ENCODE measurements at places on chromosomes 5 and 9. TPM values are rescaled to one million over a fixed set of nuclear protein-coding genes. Genes with fewer than 3 reads are reported as not detected.

Gene ARSI
- not detected for total RNA-seq

DNA sequence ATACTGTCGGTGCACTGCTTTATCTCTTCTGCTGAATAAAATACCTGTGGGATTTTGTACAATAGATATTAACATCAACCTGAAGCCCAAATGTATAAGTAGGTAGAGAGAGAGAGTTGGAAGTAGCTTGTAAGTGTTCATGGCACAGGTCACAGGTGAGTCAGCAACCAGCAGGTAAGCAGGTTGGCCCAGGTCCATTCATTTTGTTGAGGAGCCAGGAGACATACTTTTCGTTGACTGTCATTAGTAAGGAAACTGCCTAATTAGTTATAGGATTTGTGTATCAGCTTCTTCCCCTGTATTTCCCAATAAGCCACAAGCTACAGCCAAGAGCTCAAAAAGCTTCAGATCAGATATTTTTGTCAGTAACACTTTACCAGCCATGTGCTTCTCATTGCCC lies 650.8 kb downstream of the IRX1 start:
- H3K4me3 ChIP-seq, result no peak overlapping the region
- H3K27ac ChIP-seq, result no peak overlapping the region
- H3K4me1 ChIP-seq, result no peaks in the 10 kb centered on the region
- no peaks in the 10 kb centered on the region for H3K27me3 ChIP-seq
- H3K36me3 ChIP-seq, result no peaks in the 10 kb centered on the region
- DNase-seq, result no peak

GRCh38 chr5:40983781-40984180 lies 74.5 kb downstream of the C7 start:
- H3K36me3 ChIP-seq, result no peaks in the 10 kb centered on the region
- H3K27ac ChIP-seq, result no peak overlapping the region
- no peak overlapping the region for H3K4me3 ChIP-seq
- DNase-seq, result no peak

DNA sequence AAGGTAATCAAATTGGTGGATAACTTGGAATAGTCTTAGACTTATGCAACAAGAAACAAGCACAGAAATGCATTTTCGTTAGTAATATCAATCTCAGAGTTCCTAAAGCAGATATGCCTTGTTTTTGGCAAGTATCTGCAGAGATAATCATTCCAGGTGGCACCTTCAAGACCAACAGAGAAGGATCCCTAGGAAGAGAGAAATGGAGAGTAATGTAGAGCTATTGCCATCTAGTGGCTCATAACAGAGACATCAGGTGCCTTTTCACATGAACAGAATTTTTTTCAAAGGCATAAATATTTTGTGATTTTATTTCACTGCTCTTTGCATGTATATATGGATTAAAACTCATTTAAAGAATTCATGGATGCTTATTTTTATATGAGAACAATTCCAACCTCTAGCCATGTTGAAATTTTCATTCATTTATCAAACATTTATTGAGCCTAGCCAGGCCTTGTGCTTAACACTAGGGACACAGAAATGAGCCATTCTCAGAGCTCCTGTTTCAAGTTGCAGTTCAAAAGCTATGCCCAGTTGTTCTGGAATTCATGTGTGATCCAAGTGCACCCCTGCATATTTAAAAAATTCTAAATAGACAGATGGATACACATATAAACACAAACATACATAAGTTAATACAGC lies 117.5 kb upstream of the OR13F1 start:
- H3K27ac ChIP-seq, result no peak overlapping the region
- H3K4me3 ChIP-seq, result no peak overlapping the region
- DNase-seq, result no peak
- peaks cover 2% of the 10 kb centered on the region for H3K36me3 ChIP-seq
- peaks cover 2% of the 10 kb centered on the region for H3K4me1 ChIP-seq

GRCh38 chr5:141637767-141638419 lies 1.1 kb downstream of the RELL2 start:
- peak overlapping the region; percentile 91 for H3K4me3 ChIP-seq
- peak; percentile 37 for DNase-seq
- H3K27me3 ChIP-seq, result no peaks in the 10 kb centered on the region
- peaks cover 43% of the 10 kb centered on the region for H3K4me1 ChIP-seq
- peaks cover 9% of the 10 kb centered on the region for H3K36me3 ChIP-seq

DNA sequence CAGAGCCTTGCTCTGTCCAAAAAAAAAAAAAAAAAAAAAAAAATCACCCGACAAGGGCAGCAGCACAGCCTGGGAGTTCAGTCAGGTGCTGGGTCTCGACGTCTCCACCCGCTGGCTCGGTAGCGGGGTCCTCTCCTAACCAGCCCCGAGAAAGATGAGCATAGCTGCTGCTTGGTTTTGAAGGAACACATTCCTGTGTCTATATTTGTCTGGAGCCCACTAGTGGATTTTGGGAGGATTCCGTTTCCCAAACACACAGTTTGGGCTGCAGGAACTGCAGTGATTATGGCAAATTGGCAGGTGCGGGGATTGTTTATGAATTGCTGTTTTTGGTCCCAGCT lies 1.2 kb downstream of the OTULINL start:
- H3K36me3 ChIP-seq, result no peaks in the 10 kb centered on the region
- H3K27ac ChIP-seq, result peak overlapping the region; percentile 86
- no peaks in the 10 kb centered on the region for H3K27me3 ChIP-seq

Gene KDM3B
- 74.0 TPM for total RNA-seq

Gene CDH9
- total RNA-seq, result not detected

DNA sequence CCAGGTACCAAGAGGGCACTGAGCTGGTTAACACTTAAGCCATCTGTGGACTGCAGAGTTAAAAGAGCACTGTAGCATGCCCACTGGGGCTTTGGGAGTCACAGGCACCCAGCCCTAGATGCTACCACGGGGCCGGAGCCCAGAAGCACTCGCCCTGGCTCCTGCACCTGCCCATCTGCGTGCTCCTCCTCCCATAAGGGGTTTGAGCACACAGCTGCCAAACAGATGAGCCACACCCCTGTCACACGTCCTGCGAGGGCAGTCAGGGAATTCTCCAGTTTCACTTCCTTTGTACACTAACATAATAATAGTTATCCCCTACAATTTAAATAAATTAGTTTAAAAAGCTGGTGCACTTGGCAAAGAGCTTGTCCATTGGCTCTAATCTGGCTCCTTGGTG lies 4.5 kb upstream of the PCA3 start:
- H3K4me1 ChIP-seq, result peaks cover 12% of the 10 kb centered on the region
- H3K36me3 ChIP-seq, result no peaks in the 10 kb centered on the region
- peaks cover 38% of the 10 kb centered on the region for H3K27me3 ChIP-seq

GRCh38 chr5:136249678-136250266 lies 56.8 kb upstream of the SMIM32 start:
- H3K36me3 ChIP-seq, result no peaks in the 10 kb centered on the region
- DNase-seq, result no peak
- H3K27ac ChIP-seq, result no peak overlapping the region
- peaks cover 3% of the 10 kb centered on the region for H3K4me1 ChIP-seq
- H3K4me3 ChIP-seq, result no peak overlapping the region

DNA sequence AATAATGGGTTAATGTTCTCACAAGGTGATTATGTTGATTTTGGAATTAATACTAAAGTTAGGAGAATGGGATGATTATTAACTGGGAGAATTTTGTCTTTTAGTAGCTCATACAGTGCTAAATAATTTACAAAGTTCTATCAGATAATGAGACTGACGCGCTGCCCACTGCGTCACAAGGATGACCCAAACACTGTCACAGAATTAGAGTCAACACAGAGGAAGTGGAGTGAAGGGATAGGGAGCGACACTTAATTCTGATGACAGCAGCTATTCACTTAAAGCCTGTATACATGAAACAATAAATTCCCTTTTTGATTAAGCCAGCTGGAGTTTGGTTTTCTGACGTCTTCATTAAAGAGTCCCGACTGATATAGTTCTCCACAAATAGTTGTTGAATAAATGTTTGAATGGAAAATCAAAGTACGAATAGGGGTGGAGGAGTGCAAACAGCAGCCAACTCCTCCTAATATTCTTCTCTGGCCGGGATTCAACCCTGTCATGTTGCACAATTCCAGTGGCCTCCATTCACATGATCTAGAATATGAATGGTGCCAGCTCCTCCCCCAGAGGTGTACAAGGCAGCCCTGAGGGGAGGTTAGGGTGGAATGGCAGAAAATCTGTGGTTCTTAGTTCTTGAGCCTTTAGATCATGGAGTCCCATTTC lies 140.3 kb downstream of the PCSK1 start:
- no peak for DNase-seq

Gene FOXD4L4
- 0.15 TPM for total RNA-seq

- no peaks in the 10 kb centered on the region for H3K27me3 ChIP-seq
- H3K27ac ChIP-seq, result peak overlapping the region; percentile 60
- no peak for DNase-seq
- H3K4me3 ChIP-seq, result peak overlapping the region; percentile 33
These were observed 15.7 kb downstream of the TPPP start for GRCh38 chr5:677131-678101.

GRCh38 chr9:112495614-112496013 lies 9.0 kb downstream of the KIAA1958 start:
- H3K27ac ChIP-seq, result no peak overlapping the region
- H3K36me3 ChIP-seq, result peaks cover 5% of the 10 kb centered on the region
- DNase-seq, result no peak
- H3K4me3 ChIP-seq, result no peak overlapping the region
- no peaks in the 10 kb centered on the region for H3K27me3 ChIP-seq

Gene PCDHGB6
- total RNA-seq, result 0.20 TPM

Gene PPP3R2
- total RNA-seq, result not detected

- no peaks in the 10 kb centered on the region for H3K27me3 ChIP-seq
- H3K27ac ChIP-seq, result no peak overlapping the region
- peaks cover 15% of the 10 kb centered on the region for H3K4me1 ChIP-seq
- H3K36me3 ChIP-seq, result peaks cover 2% of the 10 kb centered on the region
These were observed 4.2 kb upstream of the FGF18 start for GRCh38 chr5:171415115-171415730.

- H3K27ac ChIP-seq, result no peak overlapping the region
- no peaks in the 10 kb centered on the region for H3K4me1 ChIP-seq
- no peak for DNase-seq
- H3K27me3 ChIP-seq, result peaks cover 70% of the 10 kb centered on the region
- no peak overlapping the region for H3K4me3 ChIP-seq
These were observed 35.3 kb downstream of the UBE2QL1 start for GRCh38 chr5:6483880-6484382.

Gene PCDHB8
- total RNA-seq, result not detected

Gene PROB1
- total RNA-seq, result 0.72 TPM

Gene PRELID2
- 3.0 TPM for total RNA-seq

Gene MYMK
- total RNA-seq, result not detected

DNA sequence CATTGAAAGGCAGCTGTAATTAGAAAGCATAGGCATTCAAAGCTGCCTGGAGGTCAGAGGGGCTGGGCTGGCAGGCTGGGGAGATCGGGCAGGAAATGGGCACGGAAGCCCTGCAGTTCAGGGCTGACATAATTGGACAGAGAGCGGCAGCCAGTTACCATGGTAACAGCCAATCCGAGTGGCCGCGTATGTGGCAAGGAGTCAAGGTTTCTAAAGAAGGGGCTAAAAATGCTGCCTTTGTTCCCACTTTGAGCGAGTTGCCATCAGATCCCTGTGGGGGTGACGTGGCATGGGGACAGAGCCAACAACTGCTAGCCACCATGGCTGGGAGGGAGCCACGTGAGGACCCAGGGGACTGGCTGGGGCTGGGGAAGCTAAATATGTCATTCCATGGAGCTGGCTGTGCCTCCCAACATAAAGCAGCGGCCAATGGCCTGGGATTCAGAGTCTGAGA lies 44.7 kb upstream of the NDFIP1 start:
- H3K4me3 ChIP-seq, result peak overlapping the region; percentile 80
- no peak for DNase-seq
- peaks cover 7% of the 10 kb centered on the region for H3K27me3 ChIP-seq
- H3K4me1 ChIP-seq, result peaks cover 12% of the 10 kb centered on the region

Gene LHFPL2
- total RNA-seq, result 1.3 TPM

- H3K4me1 ChIP-seq, result no peaks in the 10 kb centered on the region
- no peaks in the 10 kb centered on the region for H3K36me3 ChIP-seq
- H3K27ac ChIP-seq, result no peak overlapping the region
These were observed 174.6 kb downstream of the RFK start for GRCh38 chr9:76219560-76220151.

DNA sequence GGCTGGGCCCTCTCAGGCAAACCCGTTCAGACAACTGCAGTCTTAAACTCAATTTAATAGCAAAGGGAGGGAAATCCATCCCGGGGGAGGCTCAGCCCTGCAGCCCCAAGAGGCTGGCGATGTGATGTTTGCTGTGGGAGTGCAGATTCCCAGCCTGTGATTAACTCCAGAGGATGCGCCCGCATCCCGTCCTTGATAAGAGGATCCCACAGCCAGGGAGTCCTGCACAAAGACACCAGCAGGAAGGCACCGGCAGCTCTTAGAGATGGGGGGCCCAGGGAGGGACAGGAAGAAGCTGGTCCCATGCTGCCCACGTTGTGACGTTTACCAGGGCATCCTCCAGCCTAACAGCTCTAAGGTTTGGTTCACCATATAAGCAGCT lies 64.7 kb downstream of the MRPL36 start:
- peaks cover 41% of the 10 kb centered on the region for H3K27me3 ChIP-seq
- no peaks in the 10 kb centered on the region for H3K4me1 ChIP-seq
- H3K4me3 ChIP-seq, result no peak overlapping the region
- no peak for DNase-seq
- H3K36me3 ChIP-seq, result no peaks in the 10 kb centered on the region

GRCh38 chr9:97078362-97078761 lies 39.4 kb upstream of the CTSV start:
- no peak overlapping the region for H3K27ac ChIP-seq
- H3K4me1 ChIP-seq, result peaks cover 2% of the 10 kb centered on the region
- no peak for DNase-seq
- H3K4me3 ChIP-seq, result no peak overlapping the region
- no peaks in the 10 kb centered on the region for H3K36me3 ChIP-seq
- H3K27me3 ChIP-seq, result peaks cover 53% of the 10 kb centered on the region

Gene LCN1
- not detected for total RNA-seq

Gene ACOT12
- not detected for total RNA-seq

GRCh38 chr9:12760758-12761157 lies 14.1 kb upstream of the LURAP1L start:
- H3K4me3 ChIP-seq, result no peak overlapping the region
- H3K4me1 ChIP-seq, result no peaks in the 10 kb centered on the region
- no peak overlapping the region for H3K27ac ChIP-seq
- no peaks in the 10 kb centered on the region for H3K36me3 ChIP-seq

- H3K4me1 ChIP-seq, result peaks cover 3% of the 10 kb centered on the region
- no peak overlapping the region for H3K27ac ChIP-seq
- no peaks in the 10 kb centered on the region for H3K36me3 ChIP-seq
These were observed 211.6 kb downstream of the TMEM167A start for GRCh38 chr5:82865625-82866024.

DNA sequence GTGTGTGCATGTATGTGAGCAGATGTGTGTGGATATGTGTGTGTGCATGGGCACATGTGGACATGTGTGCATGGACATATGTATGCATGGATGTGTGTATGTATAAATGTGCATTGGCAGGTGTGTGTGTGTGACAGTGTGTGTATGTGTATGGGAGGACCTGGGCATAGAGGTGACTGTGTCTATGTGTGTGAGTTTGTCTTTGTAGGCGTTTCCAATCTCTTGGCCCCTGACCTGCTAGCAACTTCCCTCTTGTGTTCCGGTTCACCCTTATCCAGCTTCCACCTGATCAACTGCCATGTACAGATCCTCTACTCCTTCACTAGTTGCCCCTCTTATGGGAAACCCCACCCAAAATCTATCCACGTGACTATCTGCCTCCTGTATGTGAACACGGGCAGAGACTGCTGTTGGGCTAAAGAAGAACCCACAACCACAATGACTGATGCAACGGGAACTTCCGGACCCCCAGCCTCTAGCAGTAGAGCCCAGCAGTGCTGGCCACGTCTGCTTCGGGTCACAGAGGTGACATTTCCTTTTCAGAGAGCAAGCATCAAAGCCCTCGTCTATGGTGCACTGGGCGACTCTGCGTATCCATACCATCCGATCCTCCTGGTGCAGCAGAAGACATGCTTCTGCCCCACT lies 24.9 kb upstream of the GADD45G start:
- peaks cover 56% of the 10 kb centered on the region for H3K27me3 ChIP-seq
- peak overlapping the region; percentile 19 for H3K4me3 ChIP-seq
- no peak for DNase-seq
- peaks cover 8% of the 10 kb centered on the region for H3K36me3 ChIP-seq
- H3K27ac ChIP-seq, result no peak overlapping the region

Gene HARS1
- 49.3 TPM for total RNA-seq

Gene ROR2
- 0.37 TPM for total RNA-seq

Gene KLF9
- 78.0 TPM for total RNA-seq
